Islet precursor cell (in vitro differentiated cells): ENCODE measurements at places on chromosomes 16 and 17.

DNA sequence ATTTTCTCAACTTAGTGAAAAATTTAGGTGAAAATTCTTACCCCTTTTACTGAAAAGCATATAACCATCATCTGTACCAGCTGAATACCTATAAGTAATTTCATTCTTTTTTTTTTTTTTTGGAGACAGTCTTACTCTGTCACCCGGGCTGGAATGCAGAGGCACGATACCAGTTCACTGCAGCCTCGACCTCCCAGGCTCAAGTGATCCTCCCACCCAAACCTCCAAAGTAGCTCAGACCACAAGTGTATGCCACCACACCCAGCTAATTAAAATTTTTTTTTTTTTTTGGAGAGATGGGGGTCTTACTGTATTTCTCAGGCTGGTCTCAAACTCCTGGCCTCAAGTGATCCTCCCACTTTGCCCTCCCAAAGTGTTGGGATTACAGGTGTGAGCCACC lies 33.8 kb downstream of the TUBD1 start:
- no peak for DNase-seq

GRCh38 chr17:43312011-43312410 lies 78.2 kb upstream of the RNU2-1 start:
- DNase-seq: no peak

GRCh38 chr17:59372138-59372751 lies 40.8 kb downstream of the YPEL2 start:
- no peak for DNase-seq

DNA sequence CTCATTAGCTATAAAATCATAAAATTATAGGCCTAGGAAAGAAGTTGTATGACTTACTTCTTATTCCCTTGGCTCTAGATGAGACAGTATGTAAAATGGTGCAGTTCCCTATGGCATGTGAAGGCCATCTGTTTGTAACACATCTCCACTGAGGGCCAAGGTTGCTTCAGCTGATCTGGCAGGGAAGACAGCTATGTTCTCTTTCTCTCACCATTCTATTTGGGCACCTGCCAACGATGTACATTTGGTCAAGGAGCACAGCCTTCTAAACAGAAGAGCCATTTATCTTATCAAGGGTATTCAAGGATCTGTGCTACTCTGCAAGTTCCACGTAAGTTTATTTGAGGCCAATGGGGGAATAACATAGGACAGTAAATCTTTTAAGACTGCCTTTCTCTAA lies 129.8 kb upstream of the TOM1L1 start:
- no peak for DNase-seq

- no peak for DNase-seq
These were observed 13.0 kb upstream of the ZFPM1 start for GRCh38 chr16:88440111-88440510.
